CD4-positive, alpha-beta memory T cell (primary cell): ENCODE measurements at places on chromosomes 3 and 15.
A peak's percentile ranks its signal among the peaks of the same experiment; 100 is the strongest.

DNA sequence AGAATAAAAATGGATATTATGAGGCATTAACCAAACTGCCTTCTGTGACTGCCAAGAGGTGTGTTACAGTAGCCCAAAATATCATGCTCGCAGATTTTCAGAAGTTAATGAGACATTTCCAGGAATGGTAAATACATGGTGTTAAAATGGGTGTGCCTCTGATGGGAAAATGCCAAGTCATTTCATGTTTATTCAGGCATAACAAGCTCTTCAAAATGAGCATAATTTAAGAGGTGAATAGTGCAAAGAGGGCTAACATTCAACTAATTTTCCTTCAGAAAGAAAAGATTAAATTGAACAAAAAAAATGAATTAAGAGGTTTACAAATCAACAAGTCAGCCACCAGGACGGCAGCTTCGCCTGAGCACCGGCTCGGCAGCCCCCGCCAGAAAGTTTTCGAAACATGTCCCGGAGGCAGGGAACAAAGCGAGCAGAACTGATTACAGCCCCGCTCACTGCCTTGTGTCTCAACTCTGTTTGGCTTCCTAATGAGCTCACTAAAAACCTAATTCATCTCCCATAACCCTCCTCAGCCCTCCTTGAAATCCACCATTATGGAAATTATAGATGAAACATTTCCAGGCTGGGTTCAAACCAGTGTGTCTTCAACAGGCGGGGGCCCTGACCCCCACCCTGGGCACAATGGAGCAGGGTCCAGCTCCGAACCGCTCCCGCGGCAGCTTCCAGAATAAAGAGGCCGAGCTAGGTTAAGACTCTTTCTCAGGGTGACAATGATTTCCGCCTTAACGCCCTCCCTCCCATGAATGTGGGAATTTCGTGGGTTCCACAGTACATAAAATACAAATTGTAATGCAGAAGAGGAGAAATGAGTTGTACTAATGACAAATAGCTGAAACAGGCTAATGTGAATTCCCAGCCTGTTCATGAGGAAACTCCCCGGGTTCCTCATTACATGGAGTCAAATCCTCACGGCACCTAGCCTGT lies 43.9 kb downstream of the MEIS2 start:
- no peak for DNase-seq

DNA sequence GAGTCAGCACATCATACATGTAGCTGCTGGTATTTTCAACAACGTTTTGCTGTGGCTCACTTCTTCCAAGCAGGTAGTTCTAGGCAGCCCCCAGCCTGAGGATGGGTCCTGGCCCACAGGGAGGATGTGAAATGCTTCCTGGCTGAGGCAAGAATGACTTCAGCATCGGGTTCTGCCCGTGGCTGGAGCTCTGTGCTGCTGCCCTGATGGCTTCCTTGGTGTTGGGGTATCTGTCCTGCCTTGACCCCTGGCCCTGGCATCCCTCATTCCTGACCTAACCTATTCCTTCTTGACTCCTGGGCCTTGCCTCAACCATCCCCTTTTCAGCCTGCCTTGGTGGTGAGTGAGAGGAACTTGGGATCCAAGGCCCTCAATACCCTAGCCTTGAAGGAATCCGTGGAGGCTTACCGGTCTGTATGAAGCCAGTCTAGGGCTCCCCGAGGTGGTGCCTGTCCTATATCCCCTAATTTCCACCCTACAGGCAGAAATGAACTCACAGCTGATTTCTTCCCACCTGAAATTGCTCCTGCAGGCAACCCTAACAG lies 300.6 kb downstream of the TLE3 start:
- DNase-seq = no peak

DNA sequence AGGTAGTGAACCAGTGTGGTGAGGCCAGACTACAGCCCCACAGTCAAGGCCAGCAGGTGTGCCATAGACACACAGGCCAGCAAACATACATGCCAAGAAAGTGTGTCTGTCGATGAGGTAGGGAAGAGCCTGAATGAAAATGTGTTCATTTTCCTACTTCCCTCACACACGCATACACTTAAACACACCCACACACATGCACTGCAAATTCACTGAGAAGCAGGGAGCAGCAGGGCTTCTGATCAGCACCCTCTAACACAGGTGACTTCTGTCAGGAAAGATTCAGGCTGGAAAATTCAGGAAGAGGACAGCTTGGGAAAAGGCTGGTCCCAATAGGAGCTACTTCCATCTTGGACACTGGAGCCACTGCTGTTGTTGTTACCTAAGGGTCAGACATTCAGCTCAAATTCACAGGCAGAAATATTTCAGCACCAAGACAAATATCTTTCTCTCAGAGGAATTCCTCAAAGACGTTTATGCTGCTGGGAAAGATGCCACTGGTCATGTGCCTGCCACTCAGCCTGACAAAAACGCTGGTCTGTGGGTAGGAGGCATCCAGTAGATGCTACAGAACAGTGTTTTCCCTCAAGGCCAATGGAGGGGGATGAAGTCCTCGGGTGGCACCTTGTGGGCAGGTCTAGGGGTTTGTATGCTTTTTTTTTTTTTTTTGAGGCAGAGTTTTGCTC lies 40.9 kb upstream of the LARS2 start:
- DNase-seq = no peak

GRCh38 chr3:29694783-29695182 lies 413.9 kb downstream of the RBMS3 start:
- DNase-seq = no peak

DNA sequence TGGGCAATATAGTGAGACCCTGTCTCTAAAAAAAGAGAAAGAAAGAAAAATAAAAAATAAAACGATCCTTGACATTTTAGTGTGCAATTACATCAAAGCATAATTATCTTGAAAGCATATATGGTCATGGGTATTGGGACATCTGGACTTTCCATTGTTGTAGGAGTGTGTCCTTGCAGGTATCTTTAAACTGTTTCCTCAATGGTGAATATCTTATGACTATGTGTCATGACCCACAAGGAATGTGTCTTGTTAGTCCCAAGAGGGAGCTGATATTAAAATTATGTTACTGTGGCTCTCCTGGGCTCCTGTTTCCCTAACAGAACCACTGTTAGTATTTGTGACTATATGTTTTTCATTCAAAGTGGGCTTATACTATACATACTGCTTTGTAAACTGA lies 26.6 kb downstream of the EIF1B start:
- DNase-seq = no peak

GRCh38 chr3:9508781-9509180 lies 44.8 kb downstream of the LHFPL4 start:
- no peak for DNase-seq

GRCh38 chr3:12922306-12922705 lies 80.9 kb upstream of the RPL32 start:
- no peak for DNase-seq

DNA sequence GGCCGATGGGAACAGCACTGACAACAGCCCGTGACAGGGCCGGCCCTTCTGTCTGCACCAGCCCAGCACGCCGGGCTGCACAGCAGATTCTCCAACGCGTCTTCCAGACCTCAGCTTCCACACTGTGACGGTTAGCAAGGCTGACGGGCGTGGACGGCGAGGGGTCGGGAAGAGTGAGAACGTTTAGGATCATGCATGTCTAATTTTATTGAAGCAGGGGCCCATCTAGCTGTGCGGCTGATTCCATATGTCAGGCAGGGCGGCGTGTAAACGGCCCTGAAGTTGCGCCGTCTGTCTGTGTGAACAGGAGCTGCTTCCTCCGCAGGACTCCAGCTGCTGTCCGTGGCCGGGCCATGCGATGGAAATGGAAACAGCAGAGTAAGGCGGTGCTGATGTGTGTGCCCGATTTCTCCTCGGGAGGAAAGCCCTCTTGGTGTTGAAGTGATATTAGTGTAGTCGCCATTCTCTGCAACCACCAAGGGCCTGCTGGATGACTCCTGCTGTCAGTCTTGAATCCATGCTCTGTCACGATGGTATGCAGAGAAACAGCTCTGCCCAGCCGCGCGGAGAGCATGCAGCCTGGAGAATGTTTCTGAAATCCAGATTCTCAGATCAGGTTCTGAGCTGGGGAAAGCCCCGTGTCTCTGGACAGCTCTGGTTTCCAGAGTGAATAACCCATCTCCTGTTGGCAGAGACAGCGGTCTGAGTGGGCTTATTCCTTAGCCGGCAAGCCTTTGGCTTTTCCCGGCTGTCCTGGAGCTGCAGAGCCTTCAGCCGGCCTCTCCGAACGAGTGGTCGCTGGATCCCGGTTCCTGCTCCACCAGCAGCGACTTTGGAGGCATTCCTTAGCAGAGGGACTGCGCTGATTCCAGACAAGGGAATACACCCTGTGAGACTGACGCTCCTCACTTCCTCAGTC lies 158.1 kb upstream of the UBE3A start:
- DNase-seq = no peak

DNA sequence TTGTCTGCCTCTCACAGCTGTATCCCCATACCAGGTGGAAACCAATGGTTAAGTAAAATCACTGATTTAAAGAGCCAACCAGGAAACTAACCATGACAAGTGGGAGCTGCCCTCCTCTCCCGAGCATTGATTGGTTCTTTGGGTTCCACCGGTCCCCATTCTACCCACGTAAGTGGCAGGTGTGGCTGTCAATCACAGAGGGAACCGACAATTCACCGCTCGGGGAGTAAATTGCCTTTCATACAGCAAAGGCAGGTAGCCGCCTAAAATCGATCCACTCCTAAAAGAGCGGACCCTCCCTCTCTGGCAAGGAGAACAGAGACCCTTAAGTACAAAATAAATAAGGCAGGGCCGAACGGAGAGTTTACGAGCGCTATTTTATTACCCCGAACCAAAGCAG lies 1.2 kb downstream of the ERC2 start:
- DNase-seq = peak; percentile 34

GRCh38 chr3:186152889-186153292 lies 44.0 kb upstream of the ETV5 start:
- no peak for DNase-seq

GRCh38 chr3:194675081-194675640 lies 3.2 kb upstream of the LSG1 start:
- no peak for DNase-seq

GRCh38 chr15:50344006-50344464 lies 11.0 kb downstream of the GABPB1 start:
- DNase-seq = no peak

DNA sequence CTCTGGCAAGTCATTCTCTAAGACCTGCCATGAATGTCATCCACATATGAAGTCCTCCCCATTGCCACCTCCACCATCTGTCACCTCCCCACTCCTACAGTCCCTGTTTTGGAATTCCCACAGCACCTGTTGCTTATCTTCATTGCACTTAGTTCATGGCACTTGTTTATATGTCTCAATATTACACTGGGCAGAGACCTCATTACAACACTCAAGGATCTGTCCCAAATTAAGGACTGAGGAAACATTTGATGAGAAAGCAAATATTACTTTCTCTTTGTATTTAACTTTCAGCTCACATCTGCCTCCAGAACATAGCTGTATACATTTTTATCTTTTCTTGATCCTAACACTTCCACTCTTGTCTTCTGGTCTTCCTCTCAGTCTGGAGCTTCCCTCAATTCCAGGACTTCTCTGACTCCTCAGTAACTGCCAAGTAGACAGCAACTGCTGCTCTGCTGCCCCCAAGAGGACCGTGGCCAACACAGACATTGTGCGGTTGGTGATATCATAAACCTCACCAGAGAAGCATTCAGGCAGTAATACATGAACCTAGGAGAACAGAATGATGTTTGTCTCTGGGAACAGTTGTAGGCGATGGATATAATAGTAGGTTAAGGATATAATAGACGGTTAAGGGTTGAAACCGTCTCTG lies 45.0 kb upstream of the FGF12 start:
- DNase-seq = no peak

DNA sequence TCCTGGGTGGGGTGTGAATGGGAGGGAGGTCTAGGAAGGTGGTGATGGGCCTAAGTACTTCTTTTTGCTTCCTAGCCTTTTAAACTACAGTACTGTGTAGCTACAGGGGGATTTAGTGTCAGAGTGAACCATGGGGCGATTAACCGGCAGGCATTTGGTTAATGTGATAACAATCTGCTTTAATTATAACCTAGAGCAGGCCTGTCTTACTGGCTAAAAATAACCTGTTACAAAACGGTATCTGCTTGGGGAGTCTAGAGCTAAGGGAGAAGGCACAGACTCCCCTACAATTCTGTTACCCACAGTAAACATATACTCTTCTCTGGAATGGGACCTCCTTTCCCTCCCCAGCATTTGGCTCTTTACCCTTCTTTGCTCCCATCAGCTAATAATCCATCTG lies 85.4 kb downstream of the RBPMS2 start:
- no peak for DNase-seq

- no peak for DNase-seq
Measured at GRCh38 chr15:45855907-45856579, 221.2 kb downstream of the SQOR start.

GRCh38 chr15:66356077-66356358 lies 467 bp downstream of the TIPIN start:
- no peak for DNase-seq

GRCh38 chr15:63022663-63023062 lies 19.9 kb upstream of the TPM1 start:
- no peak for DNase-seq

DNA sequence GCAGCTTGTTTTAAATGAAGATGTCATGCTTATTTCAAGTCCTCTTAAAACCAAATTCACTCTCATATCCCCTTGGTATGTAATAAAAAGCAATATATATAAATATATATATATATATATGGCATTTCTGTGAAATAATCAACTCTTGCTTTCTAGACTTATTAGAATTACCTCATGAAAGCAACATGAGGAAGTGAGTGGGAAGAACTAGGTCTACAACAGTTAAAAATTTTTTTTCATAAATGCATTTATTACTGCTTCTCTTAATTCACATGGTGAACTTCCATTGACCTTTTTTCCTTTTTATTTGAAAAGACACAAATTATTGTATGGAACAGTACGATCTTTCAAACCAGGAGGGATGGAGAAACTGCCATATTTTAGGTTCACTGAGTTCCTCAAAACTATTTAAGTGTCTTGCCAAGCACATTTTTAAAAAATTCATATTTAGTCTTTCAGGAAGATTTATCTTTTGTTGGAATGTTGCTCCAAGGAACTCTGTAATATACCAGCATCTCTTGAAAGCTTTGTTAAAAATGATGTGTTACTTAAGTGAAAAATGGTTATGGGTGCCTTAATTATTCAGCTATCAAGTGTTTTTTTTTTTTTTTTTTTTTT lies 185.2 kb downstream of the GHSR start:
- no peak for DNase-seq

- DNase-seq = no peak
Measured at GRCh38 chr3:9179826-9180763, 69.4 kb downstream of the SRGAP3 start.

DNA sequence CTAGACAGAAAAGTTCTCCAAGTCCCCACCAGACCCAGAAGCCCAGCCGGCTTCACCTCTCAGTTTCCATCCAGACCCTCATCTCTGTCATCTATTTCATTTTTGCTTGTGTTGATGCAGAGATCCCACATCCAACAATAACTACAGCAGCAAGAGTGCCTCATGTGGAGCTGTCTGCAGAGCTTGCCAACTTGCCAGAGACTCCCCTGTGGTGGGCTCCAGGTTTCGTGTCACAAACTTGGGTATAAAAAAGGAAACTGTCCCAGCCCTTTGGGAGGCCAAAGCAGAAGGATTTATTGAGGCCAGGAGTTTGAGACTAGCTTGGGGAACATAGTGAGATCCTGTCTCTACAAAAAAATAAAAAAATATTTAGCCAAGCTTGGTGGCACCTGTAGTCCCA lies 182.4 kb upstream of the ATP10A start:
- no peak for DNase-seq
